Gastroesophageal sphincter (tissue), 4 donors: ENCODE measurements at places on chromosomes 11 and 22.
A peak's percentile ranks its signal among the peaks of the same experiment; 100 is the strongest.

DNA sequence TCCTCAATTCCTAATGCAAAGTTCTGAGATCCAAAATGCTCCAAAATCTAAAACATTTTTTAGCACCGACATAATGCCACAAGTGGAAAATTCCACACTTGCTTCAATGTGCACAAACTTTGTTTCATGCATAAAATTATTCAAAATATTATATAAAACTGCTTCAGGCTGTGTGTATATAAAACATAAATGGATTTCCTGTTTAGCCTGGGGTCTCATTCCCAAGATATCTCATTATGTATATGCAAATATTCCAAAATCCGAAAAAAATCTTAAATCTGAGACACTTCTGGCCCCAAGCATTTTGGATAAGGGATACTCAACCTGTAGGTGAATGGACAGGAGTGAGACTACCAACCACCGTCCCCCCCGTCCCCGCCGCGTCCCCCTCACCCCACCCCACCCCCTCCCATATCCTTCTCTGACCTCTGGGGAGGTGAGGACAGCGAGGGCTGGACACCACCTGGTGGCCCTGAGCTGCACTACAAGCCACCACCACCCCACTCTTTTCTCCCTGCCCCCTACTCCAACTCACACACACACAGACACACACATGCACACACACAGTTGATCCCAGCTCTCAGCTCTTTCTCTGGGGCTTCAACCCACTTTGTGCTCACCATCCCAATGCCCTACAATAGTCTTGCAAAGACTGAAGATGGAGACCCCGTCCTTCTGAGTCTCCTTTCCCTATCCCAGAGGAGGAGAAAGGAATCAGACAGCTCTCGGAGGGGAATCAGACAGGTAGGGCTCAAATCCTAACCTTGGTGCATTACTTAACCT lies 101.0 kb downstream of the PDE2A start:
- ATAC-seq: peak; percentile 54

- ATAC-seq: no peak
Measured at GRCh38 chr11:17722000-17722643, 2.8 kb downstream of the MYOD1 start.

GRCh38 chr22:33600113-33600512 lies 320.2 kb downstream of the LARGE1 start:
- no peak for ATAC-seq

- peak; percentile 79 for ATAC-seq
Measured at GRCh38 chr11:74929431-74930363, 19.2 kb downstream of the XRRA1 start.

- ATAC-seq: no peak
Measured at GRCh38 chr11:60183591-60184205, 815 bp upstream of the MS4A6A start.
